Stimulated activated CD4-positive, alpha-beta T cell treated with anti-CD3 and anti-CD28 coated beads, Interleukin-4, amount 100 ng/mL, for 48 hours (primary cell): ENCODE measurements at places on chromosomes 11 and 22.

- DNase-seq, result peak; percentile 69
These were observed 34.1 kb downstream of the NEU3 start for GRCh38 chr11:75022759-75023396.

DNA sequence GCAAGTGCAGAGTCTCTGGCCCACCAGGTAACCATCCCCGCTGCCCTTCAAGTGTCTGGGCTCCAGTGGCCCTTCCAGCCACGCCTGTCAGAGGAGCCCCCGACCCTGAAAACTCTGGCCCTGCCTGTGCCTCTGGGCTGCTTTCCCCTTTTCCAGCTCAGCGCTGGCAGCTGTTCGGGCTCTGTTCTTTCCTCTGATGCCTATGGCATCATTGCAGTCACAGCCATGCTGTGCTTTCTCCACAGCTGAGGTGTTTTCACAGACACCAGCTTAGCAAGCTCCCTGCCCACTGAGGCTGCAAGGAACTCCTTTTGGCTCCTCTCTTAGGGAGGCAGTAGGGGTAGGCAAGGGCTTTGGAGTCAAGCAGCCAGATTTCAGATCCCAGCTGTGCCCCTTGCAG, 21.2 kb downstream of the P2RX3 start:
- DNase-seq, result no peak

- DNase-seq, result no peak
These were observed 19.4 kb upstream of the CCDC179 start for GRCh38 chr11:22879630-22880029.

- no peak for DNase-seq
These were observed 8.7 kb downstream of the CAPN5 start for GRCh38 chr11:77075425-77075905.

DNA sequence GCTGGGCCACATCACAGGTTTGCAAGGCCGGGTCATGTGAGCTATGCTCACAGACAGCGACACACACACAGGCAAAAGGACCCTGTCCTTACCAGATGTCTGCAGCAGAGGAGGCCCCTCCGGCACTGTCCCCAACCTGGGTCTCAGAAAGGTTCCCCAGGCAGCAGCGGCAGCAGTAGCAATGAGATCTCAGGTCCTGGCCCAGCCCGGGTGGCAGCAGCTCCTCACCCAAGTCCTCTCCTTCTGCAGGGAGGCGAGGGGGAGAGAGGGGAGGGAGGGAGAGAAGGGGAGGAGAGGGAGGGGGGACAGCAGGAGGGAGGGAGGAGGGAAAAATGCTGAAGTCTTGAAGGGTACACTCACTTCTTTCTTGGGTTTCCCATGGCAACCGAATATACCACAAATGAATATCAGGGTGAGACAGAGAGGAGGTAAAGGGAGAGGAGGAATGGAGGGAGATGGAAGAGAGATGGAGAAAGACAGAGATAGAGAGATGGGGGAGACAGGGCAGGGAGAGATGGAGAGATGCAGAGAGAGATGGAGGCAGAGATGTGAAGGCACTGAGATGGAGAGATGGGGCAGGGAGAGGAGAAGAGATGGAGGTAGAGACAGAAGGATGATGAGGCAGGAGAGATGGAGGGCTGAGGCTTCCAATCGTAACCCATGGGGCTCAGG, 9.5 kb downstream of the ELFN2 start:
- DNase-seq, result no peak
